ENCODE measurements at places on chromosomes 4 and X. TPM values are rescaled to one million over a fixed set of nuclear protein-coding genes. Genes with fewer than 3 reads are reported as not detected.

- DNase-seq: no peak
Observed at GRCh38 chrX:52271206-52271605, 86.5 kb downstream of the MAGED4 start.

- no peak for DNase-seq
Observed at GRCh38 chr4:41050880-41051775, 163.2 kb downstream of the APBB2 start.

DNA sequence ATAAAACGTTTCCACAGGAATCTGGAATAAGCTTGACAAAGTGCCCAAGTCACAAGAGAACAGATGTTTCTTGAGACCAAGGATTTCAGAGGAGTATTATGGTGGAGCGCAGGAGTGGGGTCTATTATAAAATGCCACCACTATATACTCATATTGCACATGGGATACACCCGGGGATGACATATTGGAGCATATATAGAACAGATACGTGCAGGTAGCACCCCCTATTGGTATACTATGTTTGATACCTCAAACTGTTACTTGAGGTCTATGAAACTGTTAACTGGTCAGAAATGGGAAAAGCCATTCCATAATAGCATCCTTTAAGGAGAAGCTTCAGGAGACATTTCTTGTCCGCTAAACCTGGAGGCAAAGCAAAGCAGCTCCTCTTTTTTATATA is 86.0 kb downstream of the PCYT1B start:
- no peak for DNase-seq

- DNase-seq: no peak
Observed at GRCh38 chrX:98299785-98300184, 1416.1 kb downstream of the RPA4 start.

DNA sequence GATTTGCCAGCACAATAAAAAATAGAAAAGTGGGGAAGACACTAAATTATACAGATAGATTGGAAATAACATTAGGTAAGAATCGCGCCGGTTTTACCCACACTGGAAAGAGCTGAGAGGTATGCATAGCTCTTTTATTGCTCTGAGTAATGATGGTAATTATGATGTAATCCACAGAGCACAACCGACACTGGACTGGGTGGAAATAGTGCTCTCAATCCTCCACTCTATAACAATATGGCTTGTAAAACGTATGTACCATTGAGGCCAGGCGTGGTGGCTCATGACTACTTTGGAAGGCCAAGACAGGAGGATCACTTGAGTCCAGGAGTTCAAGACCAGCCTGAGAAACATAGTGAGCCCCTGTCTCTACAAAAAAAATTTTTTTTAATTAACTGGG is 104.3 kb upstream of the RAPGEF2 start:
- no peak for DNase-seq

Gene NLGN4X
- total RNA-seq: 0.17 TPM

Gene TMEM187
- 10.1 TPM for total RNA-seq

- DNase-seq: no peak
Observed at GRCh38 chrX:5998901-5999300, 229.8 kb downstream of the NLGN4X start.

Gene SLC9B1
- 0.30 TPM for total RNA-seq

GRCh38 chrX:43375136-43375535 is 281.0 kb upstream of the MAOA start:
- DNase-seq: no peak

GRCh38 chr4:56622176-56622575 is 58.9 kb downstream of the HOPX start:
- no peak for DNase-seq

DNA sequence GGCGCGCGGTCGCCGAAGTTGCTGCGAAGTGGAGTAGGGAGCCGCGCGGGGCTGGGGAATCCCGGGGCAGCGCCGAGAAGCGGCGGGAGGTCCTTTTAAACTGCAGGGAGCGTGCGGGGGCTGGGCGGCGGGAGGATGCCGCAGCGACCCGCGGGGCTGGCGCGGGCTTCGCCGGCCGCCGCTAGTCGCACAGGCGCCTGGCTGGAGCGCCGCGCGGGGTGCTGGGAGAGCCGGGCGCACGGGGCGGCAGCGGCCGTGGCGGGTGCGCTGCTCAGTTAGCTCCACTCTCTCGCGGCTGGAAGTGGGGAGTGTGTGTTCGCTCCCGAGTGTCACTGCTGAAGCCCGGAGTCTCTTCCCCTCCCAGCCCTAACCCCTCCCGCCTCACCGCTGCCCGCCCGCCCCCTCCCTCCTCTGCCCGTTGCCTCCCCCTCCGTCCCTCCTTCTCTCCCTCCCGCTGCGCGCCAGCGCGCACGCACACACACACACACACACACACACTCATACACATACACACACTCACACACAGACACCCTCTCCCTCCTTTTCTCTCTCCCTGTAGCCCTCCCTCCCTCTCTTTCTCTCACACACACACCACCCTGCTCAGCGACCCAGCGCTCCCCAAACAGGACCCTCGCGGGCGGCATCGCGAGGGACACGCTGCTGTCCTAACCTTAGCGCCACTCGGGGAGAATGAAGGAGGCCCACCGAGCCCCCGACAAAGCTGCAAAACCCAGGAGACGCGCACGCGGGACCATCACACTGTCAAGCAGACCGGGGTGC is at the start of gene NDNF:
NDNF (minus strand) TSS at position 312 of the 780 bp plus-strand sequence. CDS start 26,698 bp downstream, outside the sequence.
- DNase-seq: no peak

DNA sequence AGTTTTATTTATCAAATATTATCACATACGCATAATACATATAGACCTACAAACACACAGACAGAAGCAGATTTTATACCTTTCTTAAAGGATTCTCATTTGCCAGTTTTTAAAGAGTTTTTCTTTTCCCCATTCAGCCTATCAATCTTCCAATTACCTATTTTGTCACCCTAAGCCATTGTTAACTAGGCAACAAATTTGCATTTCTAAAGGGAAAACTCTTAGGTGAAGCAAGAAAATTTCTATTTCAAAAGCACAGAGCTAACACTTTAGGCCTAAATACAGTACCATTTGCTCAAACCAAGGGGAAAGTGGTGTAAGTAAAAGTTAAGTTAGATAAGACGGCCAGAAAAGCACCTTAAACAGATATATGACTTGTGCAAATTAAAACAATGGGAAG is 156.6 kb downstream of the NDST3 start:
- no peak for DNase-seq

GRCh38 chr4:165678936-165679325 is 194.1 kb upstream of the TLL1 start:
- DNase-seq: no peak

DNA sequence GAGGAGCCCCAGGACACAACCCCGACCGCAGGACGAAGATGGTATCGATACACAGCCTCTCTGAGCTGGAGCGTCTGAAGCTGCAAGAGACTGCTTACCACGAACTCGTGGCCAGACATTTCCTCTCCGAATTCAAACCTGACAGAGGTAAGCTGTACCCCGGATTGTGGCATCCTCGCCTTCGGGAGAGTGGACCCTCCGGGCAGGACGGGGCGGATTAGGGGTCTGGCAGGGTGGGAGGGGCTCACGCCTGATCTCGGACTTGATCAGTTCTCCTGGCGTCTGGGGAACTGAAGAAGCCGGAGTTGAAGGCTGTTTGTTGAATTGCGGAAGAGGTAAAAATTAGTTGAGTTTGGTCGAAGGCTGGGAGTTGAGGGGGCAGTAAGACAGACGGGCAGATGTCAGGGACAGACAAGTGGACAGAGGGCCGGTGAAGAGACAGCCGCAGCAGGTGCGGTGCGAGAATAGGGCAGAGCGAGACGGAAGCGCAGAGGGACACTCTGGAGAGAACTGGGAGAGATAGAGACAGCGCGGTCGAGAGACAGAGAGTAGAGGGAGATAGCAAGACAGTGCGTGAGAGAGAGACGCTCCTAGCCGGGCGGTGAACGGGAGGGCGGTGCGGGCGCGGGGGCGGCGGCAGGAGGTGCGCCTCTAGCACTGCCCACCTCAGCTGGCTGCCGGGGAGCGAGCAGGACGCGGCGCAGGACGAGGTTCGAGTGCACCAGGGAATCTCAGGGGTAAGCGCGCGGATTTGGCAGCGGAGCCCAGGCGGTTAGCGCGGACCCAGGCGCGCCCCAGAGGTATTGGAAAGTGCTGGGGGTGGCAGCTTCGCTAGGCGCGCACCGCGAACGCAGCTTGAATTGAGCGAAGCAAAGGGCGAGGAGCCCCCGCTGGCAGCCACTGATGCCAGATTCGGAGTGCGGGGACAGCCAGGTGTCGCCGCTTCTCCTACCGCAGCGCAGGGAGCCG is 23.9 kb downstream of the ARHGAP36 start:
- no peak for DNase-seq

Gene SPANXD
- total RNA-seq: not detected

DNA sequence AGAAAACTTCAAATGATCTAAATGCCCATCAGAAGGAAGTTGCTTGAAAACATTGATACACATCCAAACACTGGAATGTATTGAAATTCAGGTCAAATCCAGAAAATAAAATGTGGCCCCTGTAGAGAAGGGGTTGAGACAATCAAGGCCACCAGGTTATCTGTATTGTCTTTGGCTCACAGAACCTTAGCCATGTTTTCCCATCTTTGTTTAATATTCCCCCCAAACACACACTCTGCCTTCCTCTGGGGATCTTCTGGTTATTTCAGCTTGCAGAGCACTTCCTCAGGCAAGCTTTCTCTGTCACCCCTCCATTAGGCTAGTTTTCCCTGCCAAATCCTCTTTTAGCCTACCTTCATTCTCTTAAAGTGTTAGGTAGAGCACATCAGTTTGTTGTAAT is 30.5 kb downstream of the PAGE2 start:
- no peak for DNase-seq

DNA sequence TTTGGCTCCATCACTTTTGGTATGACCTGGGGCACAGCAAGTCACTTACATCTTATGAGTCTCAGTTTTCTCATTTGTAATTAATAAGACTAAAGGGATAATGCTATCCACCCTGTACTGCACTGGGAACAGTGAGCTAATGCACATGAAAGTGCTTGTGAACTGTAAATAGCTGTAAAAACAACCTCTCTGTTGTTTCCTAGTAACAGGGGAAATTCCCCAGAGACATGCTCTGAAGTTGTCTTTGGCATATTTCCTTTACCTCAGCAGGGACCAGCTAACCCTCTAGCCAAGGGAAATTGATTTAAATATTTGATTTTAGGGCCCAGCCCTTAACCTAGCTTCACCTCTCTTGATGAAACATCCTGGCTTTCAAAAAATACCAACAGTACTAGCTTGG is 6.1 kb upstream of the CYSLTR1 start:
- DNase-seq: no peak

GRCh38 chr4:82905205-82905604 is 4.7 kb downstream of the THAP9 start:
- DNase-seq: no peak

DNA sequence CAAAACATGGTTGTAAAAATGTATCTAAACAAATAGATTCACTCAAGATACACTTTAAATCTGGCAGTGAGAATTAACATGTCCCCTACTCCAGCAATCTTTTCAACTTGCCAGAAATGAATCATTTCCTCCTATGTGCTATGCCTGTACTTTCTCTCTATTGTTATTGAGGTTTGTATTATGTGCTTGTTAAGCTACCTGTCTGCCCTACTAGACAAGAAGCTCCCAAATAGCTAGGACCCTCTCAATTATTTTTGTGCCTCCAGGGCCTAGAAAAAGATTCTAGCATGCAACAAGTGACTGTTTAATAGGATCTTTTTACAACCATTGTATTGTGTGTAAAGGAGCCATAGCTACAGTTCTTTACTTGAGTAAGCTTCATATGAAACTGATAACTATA is 3.5 kb upstream of the SAP30 start:
- no peak for DNase-seq

Gene ZMAT1
- 2.2 TPM for total RNA-seq

Gene DKK2
- total RNA-seq: 1.6 TPM

Gene HTN1
- not detected for total RNA-seq

Gene RBMXL3
- not detected for total RNA-seq

DNA sequence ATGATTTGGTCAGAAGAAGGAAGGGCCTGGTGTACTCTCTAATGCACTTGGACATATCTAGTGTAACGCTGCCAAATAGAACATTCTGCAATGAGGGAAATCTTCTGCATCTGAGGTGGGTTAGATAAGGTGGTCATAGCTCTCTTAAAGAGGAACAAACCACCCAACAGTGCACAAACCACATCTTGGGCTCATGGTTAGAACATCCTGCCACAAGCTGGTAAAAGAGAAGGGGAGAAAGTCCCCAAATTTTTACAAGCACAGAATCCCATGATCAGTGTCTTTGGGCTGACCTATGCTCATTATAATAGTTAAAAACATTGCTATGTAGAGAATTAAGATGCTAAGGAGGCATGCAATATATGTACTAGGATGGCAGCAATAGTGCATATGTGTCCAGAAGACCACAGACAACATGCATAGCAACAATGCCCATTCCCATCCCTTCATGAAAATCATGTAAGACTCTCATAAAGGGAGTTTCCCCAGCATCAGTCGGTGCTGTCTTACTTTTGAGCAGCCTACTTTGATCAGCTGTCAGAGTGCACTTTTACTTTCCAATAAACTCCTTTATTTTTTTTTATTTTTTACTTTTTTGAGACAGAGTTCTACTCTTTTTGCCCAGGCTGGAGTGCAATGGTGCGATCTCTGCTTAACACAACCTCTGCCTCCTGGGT is 99.7 kb upstream of the SLC7A11 start:
- no peak for DNase-seq
